GM23338 (cell line): ENCODE measurements at places on chromosomes 11 and 22. TPM values are rescaled to one million over a fixed set of nuclear protein-coding genes. Genes with fewer than 3 reads are reported as not detected.

The SPTBN2 gene
- 28.9 and 49.1 TPM in 2 replicates for total RNA-seq

The AQP11 gene
- total RNA-seq, result 1.7 and 1.8 TPM in 2 replicates

The ENTHD1 gene
- not detected in 2 replicates for total RNA-seq

The PLAAT5 gene
- total RNA-seq, result 10.4 and 11.6 TPM in 2 replicates

The PLEKHA7 gene
- 12.9 and 15.8 TPM in 2 replicates for total RNA-seq

The BSX gene
- total RNA-seq, result not detected in 2 replicates
